ENCODE measurements at places on chromosomes 16 and 17.
A peak's percentile ranks its signal among the peaks of the same experiment; 100 is the strongest.

GRCh38 chr17:214881-215331, 33.5 kb upstream of the DOC2B start:
- no peak for DNase-seq

DNA sequence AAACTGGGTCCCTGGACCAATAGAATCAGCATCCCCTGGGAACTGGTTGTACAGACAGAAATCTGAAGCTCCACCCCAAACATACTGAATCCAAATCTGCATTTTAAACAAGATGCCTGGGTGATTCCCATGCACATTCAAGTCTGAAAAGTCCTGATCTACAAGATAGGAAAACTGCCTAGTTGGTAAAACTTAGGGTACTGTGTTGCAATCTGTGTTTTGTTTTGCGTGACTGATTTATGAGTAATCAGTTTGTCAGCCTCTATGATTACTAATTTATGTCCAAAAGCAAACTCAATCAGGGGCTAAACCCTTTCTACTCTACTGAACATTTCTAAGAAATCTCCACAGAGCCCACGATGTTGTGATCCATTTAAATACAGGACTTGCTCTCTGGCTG, 103.8 kb downstream of the YPEL2 start:
- no peak for DNase-seq

DNA sequence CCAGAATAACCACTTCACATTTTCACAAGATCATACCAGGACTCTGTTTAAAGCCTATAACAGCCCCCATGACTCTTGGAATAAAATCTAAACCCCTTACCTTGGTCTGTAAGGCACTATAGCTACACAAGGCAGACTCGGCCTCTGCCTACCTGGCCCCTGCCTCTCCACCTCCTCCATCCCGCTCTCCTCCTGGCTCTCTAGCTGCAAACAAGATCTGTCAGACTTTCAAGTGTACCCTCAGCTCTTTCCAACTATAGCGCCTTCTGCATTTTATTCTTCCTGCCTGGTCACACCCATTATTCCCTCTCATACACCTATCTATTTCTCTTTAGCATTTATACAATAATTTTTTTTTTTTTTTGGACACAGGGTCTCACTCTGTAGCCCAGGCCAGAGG, 8.2 kb downstream of the USP31 start:
- DNase-seq: no peak

DNA sequence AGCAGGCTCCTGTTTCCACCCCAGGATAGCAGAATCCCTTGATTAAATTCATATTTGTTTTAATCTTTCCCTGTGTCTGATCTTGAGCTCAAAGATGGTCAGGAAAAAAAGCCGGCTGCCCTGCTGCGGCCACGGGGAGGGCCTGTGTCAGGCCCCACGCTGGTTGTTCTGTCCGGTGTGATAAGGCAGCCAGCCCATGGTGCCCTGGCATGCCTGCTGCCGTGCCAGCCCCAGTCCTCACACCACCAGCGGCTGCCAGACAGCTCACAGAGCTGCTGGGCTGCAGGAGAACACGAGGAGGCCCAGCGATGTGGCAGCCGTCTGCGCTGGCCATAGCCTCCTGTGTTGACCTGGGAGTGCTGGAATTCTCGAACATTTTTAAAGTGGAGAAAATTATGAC, 34.7 kb upstream of the BRD7 start:
- no peak for DNase-seq

DNA sequence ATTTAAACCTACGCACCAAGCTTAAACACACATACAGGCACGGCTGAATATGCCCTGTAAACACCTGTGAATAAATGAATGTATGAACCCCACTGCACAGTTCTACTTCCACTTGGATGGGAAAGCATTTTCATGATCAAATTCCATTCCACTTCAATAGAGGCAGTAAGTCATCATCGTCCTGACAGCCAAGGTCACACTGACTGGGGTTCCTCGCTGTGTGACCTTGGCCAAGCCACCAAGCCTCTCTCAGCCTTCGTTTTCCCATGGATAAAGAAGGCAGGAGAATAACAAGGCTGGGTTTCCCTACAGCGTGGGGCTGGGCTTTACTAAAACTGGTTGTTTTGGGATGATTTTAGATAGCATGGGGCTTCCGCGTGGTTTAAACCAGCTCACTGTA, 82.8 kb downstream of the TBC1D16 start:
- DNase-seq: no peak

DNA sequence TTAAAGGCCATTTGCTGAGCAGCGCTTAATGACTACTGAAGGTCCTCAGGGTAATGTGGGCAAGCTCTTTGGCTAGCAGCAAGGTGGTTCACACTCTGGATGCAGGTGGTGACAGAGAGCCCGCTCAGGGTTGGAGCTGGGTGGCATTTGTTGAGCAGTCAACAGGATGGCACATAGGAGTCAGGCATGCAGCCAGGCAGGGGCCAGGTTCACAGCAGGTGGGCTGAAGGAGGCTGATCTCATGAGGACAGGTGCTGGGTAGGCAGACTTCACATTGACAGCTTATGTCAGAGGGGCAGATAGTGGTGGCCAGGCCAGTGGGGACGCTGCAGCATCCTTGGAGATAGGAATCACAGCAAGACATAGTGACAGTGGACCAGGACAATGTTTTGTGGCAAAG, 4.5 kb downstream of the KRTAP3-1 start:
- DNase-seq: no peak

DNA sequence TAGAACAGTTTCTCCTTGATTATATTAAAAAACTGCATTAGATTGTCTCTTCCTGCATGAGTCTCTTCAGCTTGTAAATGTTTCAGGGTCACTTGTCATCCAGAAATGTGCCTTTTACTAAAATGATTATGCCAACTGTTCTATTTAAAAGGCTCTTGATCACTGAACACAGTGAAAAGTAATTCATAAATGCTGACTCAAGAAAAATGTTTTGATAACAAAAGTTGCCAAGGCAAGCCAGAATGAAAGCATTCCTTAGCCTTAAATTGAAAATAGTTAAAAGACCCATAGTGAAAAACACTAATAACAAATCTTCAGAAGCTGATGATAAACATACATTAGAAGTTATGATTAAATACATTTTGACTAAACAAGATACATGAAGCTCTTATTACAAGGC, 356.0 kb upstream of the KIF2B start:
- no peak for DNase-seq

DNA sequence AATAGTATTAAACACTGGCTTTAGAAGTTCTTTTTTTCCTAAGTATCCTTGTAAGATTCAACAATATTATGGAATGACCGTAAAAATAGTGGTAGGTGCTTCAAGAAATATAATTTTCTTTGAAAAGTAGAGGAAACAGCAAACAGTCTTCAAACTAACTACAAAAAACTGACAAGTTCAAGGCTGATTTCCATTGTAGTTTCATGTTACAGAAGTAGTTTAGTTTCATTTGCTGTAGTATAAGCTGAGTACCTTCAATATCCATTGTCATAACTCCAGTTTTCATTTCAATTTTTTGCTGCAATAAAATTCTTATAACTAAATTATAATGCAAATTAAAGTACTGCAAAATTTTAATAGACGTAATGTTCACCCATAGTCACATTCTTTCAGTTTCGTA, 19.3 kb downstream of the PHKB start:
- no peak for DNase-seq

DNA sequence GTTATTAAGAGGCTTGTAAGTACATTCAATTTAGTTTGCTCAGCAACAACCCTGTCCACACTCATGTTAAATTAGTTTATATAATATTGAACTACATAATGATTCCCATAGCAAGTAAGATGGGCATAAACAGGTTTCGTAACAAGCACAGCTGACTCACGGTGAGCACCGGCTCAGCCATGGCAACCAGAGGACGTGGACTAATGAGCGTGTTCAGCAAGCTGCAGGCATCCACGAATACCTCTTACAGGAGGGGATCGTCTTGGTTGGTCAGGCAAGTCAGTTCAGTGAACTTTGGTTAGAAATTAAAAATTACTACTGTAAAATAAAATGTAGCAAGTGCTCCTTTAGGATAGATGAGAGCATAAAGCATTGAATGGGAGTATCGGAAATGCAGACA, 58.4 kb downstream of the ELAC2 start:
- no peak for DNase-seq

- DNase-seq: no peak
Observed at GRCh38 chr17:5618476-5618875, 34.2 kb upstream of the NLRP1 start.

- DNase-seq: no peak
Observed at GRCh38 chr17:21378553-21378952, 2.4 kb downstream of the KCNJ12 start.

DNA sequence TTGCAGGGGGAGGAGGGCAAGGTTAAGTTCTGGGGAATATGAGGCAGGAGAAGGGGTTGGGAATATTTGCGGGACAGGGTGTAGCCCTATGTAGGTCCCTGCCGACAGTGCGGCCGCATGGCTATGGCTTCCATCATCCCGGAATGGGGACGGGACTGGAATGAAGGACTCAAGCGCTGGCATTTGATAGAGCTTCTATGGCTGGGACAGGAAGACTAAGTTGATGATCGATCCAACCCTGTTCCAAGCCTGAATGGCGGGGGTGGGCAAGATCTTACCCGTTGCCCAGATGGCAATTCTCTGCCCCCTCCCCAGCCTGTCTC, 47.1 kb downstream of the SRCIN1 start:
- no peak for DNase-seq

DNA sequence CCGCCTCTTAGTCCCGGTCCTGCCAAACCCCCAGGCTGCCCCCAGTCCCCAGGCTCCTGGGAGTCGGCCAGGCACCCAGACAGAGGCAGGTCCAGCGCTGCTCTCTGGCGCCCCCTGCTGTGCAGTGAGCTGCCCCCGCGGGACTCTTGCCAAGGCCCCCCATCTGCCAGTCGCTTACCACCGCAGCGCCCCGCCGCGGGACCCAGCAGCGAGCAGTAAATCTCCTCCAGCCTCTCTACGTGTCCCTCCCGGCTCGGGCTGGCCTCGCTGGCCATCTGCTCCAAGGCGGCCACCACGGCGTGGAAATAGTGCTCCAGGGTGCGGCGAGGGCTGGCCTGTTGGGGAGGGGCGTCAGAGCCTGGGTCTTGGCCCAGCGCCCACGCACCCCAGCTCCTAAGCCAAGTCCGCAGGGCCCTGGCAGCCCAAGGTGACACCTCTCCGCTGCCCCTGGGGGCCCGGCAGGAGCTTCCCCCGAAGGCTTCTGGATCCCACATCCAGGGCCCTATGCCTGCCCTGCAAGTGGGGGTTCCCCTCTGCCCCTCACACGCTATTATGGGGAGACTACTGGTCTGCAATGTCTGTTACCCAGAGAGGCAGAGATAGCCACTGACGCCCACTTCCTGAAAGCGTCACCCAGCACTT, 33.7 kb upstream of the MFSD6L start:
- peak; percentile 11 for DNase-seq

DNA sequence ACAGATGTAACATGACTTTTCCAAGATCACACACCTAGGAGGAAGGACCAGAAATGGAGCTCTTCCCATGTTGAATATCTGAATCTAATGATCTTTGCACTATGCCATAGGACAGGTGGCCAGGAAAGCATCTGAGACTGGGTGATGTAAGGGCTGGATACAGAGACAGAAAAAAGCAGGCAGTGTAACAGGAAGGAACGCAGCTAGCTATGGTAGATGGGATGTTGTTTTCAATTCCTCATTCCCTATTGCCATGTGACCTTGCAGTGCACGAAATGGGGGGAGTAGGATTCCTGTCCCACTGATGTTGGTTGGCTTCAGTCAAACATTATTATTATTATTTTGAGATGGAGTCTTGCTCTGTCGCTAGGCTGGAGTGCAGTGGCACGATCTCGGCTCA, 3.7 kb upstream of the NPIPB15 start:
- no peak for DNase-seq

DNA sequence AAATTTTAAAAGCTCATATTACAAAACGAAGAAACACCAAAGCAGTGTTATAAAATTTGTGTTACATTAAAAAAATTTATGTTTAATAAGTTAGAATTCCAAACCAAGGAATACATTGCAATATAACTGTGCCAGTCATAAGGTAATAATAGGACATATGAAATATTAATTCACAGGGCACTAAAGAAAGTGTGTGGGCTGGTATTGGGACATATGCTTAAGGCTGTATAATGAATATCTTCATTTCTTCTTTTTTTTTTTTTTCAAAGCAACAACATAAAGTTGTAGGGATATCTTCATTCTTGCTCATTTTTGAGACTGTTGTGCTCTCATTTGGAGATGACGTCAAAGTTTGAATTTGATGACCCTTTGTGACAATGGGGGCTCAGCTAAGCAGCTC, 17.5 kb upstream of the FBXO47 start:
- DNase-seq: no peak

DNA sequence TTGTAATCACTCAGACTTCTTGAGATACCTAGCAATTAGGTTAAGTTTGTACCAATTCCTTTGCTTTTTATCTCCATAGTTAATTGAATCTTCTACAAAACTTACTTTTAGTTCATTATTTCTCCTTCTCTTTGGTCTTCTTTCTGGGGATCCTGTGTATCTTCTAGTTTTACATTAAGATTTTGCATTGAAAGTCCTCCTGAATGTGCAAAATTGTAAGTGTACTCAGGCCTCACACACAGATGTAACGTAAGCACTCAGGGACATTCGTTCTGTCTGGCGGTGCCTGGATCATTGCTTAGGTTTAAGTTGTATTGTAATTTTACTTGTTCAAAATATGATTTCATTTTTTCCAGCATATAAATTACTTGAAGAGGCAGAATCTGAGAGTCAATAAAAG, 222.6 kb upstream of the CPHXL start:
- DNase-seq: no peak

GRCh38 chr16:85379041-85380001, 233.8 kb upstream of the GSE1 start:
- no peak for DNase-seq

GRCh38 chr16:23368469-23368868, 66.4 kb downstream of the SCNN1B start:
- no peak for DNase-seq

DNA sequence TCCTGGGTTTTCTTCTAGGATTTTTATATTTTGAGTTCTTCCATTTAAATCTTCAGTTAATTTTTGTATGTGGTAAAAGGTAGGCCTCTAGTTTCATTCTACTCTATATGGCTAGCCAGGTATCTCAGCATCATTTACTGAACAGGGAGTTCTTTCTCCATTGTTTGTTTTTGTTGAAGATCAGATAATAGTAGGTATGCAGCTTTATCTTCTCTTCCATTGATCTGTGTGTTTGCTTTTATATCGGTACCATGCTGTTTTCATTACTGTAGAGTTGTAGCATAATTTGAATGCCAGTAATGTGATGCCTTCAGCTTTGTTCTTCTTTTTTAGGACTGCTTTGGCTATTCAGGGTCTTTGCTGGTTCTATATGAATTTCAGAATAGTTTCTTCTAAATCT, 77.3 kb downstream of the USP22 start:
- DNase-seq: no peak

Data from OCI-LY7 (cell line).